ENCODE measurements at places on chromosomes 4 and X.

DNA sequence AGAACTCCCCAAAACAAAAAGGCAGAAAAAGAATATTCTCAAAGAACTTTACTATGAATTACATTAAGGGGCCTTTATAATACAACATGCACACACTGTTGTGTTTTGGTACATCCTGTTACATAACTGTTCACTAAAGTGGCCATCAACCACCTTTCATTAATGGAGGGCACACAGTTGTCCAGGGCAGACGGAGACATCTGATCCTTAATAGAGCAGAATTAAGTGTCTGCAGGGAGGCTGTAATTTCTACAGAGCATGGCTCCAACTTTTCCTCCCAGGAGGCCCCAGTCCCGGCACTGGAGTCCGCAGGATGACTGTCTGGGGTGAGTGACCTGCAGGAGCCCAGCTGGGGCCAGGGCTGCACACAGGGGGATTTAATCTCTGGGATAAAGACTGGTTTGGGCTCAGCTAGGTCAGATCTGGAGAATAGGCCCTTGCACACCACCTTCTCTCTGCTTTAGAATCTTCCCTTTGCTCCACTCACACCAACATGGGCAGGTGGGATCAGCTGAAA is 233.4 kb downstream of the MAML3 start:
- DNase-seq = no peak

- DNase-seq = no peak
These were observed 14.0 kb downstream of the CHIC2 start for GRCh38 chr4:54050214-54050904.

DNA sequence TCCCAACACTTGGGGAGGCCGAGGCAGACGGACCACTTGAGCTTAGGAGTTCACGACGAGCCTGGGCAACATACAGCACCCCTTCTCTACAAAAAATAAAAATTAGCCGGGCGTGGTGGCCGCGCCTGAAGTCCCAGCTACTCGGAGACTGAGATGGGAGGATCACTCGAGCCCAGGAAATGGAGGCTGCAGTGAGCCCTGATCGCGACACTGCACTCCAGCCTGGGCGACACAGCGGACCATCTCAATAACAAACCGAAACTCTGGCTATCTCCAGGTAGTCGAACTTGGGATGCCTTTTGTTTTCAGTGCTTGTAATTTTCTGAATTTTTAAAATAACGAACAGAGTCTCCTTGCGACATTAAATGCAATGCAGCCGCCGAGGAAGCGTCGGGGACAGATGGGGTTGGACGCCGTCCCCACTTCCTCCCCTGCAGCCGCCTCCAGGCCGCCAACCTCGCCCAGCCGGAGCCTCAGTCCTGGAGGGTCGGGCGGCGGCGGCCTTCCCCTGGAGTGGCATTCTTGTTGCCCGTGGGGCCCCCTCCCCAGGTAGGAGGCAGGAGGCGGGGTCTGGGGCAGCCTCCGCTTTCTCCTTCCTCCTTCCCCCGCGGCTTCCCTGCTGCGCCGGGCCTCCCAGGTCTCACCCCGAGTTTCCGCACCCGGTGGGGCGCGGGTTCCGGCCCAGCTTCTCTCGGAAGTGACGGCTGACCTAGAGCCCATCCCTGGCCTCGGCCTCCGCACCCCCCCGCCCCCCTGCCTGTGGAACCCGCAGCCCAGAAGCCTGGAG is 14.6 kb downstream of the HMX1 start:
- DNase-seq = no peak

DNA sequence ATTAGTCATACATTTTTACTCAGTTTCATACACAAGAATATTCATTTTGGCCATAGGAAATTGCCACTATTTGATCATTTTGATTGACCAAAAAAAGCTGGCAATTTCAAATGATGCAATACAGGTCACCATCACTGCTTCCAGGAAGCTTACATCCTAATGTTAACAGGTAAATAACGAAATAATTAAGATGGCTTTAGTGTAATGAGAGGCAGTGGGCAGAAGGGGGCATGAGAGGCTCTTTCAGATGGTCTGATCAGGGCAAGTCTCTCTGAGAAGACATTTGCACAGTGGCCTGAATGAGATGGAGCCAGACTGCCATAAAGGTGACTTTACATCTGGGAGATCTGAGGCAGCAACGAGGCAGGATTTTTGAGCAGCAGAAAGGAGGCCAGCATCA is 170.7 kb downstream of the SLIT2 start:
- DNase-seq = no peak

- no peak for DNase-seq
These were observed 605.6 kb upstream of the BOD1L1 start for GRCh38 chr4:14233126-14233525.

DNA sequence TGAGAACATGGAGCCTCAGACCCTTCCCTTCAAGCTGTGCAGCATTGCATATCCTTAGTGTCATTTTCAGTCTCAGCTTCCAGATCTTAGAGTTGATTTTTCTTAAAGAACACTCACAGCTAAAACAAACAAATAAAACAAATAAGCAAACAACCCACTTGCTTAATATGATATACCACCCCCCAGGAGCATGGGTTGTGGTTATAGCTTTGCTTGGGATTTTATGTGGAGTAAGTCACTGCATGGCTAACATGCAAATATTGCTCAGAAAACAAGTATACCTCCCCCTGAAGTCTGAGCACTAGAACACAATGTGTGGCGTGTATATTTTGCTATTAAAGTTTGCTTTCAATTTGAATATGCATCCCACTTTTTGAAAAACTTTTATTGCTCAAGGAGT is 78.6 kb downstream of the MGST2 start:
- DNase-seq = no peak

DNA sequence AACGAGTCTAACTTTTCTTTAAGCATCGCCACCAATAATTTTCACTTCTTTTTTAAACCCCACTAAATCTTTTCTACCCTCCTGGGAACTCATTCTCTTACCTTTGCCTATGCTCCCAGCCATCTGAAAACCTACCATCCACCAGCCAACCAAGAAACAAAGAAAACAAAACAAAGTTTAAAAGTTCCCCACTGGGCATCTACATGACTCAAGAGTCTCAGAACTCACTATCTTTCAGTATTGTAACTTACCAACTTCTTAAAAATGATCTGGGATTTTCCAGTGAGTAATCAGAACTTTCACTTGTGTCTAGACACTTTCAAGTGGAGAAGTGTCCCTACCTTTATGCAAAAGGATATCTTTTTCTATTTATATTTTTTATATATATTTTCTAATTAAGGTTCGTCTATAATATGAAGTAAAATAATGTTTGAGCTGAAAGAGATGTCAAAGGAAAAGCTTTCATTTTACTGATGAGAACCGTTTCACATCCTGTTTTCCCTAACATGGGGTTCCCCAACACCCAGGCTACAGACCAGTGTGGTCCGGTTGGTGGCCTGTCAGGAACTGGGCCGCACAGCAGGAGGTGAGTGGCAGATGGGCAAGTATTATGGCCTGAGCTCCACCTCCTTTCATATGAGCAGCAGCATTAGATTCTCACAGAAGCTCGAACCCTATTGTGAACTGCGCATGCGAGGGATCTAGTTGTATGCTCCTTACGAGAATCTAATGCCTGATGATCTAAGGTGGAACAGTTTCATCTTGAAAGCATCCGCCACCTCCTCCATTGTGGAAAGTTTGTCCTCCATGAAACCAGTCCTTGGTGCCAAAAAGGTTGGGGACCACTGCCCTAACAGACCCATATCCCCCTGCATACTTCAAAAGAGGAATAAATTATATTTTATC is 9.8 kb upstream of the TIGD2 start:
- no peak for DNase-seq

- DNase-seq = no peak
These were observed 3.0 kb downstream of the BCLAF3 start for GRCh38 chrX:19987856-19988255.

GRCh38 chr4:48504352-48504751 is 14.3 kb downstream of the ZAR1 start:
- no peak for DNase-seq

GRCh38 chrX:13022926-13023325 is 21.5 kb downstream of the FAM9C start:
- no peak for DNase-seq

GRCh38 chr4:35151816-35152572 is 1092.3 kb downstream of the ARAP2 start:
- DNase-seq = no peak

Measured in hindlimb muscle (tissue), 1 donor.